Esophagus squamous epithelium (tissue), 5 donors: ENCODE measurements at places on chromosomes 6 and 20. TPM values are rescaled to one million over a fixed set of nuclear protein-coding genes. Genes with fewer than 3 reads are reported as not detected.
A peak's percentile ranks its signal among the peaks of the same experiment; 100 is the strongest.

MMP24 gene
- total RNA-seq: 0.38 TPM

DNA sequence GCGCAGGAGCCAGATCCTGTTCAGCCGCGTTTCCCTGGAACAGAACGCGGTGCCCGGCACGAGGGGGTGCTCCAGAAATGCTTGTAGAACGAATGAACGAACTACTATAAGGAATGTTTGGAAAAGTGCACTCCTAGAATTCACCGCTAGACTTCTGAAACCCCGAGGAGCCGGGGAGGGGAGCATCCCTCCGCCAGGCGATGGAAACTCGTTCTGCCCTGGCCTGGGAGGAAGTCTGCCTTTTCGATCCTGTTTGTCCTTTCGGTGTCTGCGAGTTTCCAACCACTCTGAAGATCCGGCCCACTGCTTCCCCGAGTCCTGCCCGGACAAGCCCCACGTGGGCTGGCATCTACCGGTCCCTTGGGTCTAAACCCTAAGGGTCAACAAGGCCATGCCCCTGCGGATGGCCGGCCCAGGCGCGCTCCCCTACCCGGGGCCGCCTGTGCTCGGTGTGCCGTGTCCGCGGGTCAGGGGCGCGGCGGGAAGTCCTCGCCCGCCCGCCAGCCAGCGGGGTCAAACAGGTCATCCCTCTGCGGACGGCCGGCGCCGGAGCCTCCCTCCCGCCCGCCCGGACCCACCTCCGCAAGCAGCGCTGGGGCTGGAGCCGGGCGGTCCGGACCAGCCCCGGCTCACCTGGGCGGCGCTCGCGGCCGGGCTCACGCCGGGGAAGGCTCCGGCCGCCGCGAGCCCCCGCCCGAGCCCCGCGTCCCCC, 526 bp downstream of the SULF2 start:
- H3K4me3 ChIP-seq: peak overlapping the region; percentile 80
- peaks cover 70% of the 10 kb centered on the region for H3K4me1 ChIP-seq
- peak overlapping the region; percentile 94 for H3K27ac ChIP-seq
- H3K36me3 ChIP-seq: no peaks in the 10 kb centered on the region
- no peak for DNase-seq

GRCh38 chr6:8279041-8279805, 156.1 kb downstream of the SLC35B3 start:
- no peaks in the 10 kb centered on the region for H3K36me3 ChIP-seq
- no peak overlapping the region for H3K4me3 ChIP-seq
- H3K27me3 ChIP-seq: no peaks in the 10 kb centered on the region
- H3K27ac ChIP-seq: no peak overlapping the region

GRCh38 chr6:167824591-167825331, 1.9 kb upstream of the AFDN start:
- peaks cover 14% of the 10 kb centered on the region for H3K4me1 ChIP-seq
- no peaks in the 10 kb centered on the region for H3K27me3 ChIP-seq
- H3K36me3 ChIP-seq: no peaks in the 10 kb centered on the region
- peak overlapping the region; percentile 87 for H3K4me3 ChIP-seq
- no peak for DNase-seq
- H3K27ac ChIP-seq: no peak overlapping the region

DSP gene
- 712 TPM for total RNA-seq
